Left forelimb (tissue), 1 donor: ENCODE measurements at places on chromosomes 7 and 10.

DNA sequence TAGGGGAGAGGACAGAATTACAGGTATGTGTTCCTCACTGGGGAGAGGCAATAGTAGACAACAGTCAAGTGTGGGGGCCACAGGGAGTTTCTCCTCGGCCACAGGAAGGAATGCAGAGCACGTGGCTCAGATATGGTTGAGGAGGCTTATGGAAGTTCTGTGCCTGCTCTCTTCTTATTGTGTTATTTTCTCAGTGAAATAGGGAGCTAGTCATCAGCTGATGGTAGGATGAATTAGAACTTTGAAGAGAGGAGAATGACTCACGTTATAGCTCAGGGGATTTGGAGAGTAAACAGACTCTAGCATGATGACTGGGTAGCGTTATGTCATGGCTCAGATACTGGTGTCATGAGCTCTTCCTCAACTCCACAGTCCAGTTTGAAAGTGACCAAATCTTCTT lies 308.3 kb upstream of the IGFBP3 start:
- DNase-seq, result no peak

DNA sequence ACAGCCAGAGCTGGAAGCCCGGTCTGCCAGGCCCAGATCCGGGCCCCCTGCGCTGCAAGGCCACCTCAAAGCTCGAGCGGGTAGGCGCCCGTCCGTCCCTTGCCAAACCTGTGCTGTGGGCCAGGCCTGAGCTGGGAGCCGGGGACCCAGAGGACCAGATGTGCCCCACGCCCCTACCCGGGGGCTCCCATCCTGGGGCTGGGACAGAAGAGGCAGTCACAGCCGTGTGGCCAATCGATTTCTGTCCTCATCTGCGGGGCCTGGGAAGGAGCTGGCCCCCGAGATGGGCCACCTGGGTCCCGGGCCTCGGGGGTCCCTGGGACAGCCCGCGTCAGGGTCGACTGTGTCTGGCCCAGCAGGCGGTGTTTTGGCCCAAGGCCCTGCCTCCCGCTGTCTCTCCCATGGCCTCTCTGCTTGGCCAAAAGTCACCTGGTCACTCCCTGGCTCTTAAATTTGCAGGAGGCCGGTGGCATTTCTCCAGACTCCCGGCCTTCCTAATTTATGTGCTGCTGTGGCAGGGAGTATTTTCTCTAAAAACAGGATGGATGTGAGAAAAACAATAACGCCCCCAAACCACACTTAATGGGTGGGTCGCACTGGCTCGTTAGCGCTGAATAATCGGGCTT lies 63.8 kb downstream of the UNCX start:
- DNase-seq, result no peak

GRCh38 chr7:20696002-20696605 lies 80.6 kb downstream of the ABCB5 start:
- no peak for DNase-seq

- no peak for DNase-seq
Measured at GRCh38 chr10:298033-298432, 162.8 kb downstream of the ZMYND11 start.

DNA sequence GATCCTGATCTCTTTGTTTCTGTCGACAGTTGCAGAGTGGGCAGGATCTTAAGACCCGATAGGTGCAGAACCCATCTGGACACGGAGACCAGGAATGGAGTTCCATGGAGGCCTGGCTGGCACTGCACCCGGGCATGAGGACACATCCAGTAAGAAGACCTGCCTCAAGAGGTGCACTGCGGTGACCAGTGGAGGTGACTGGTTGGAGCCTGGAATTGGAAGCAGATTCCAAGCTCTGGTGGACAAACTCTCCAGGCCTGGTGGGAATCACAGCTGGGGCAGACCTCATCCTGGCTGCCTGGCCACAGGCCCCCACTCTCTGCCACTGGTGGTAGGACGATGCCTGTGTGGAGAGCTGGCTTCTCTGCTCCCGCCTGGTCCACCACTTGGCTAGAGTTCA lies 31.0 kb downstream of the ZNF775 start:
- no peak for DNase-seq

DNA sequence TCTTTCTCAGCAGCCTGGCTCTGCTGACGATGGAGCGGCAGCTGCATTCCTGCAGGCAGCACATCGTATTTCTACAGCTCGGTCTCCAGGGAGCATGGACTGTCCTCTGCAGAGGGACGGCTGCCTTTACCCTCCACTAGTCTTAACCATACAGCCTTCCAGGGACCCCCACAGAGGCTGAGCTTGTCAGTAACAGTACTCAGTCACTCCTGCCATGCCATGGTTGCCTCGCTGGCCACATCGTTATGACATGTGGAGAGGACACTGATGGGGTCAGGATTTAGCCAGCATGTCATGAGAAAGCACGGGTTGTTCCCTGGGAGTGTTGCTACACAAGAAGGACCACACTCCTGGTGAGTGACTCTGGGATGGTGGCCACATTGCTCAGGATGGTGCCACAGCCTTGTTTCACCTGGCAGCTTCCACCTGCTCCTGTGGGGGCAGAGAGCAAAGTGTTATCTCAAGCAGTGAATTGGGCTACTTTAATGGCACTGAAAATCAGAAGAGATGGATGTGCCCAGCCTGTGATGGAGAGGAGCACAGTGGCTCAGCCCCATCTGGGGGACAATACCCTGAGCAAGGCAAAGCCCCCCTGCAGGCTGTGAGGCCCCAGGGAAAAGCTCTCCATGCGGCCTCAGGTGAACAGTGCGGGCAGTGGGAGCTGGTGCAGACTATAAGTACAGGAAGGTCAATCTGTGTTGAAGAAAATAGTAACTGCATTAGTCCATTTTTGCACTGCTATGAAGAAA lies 443.9 kb downstream of the TCERG1L start:
- DNase-seq, result peak; percentile 22

- no peak for DNase-seq
Measured at GRCh38 chr7:30787486-30787885, 16.3 kb downstream of the MINDY4 start.

DNA sequence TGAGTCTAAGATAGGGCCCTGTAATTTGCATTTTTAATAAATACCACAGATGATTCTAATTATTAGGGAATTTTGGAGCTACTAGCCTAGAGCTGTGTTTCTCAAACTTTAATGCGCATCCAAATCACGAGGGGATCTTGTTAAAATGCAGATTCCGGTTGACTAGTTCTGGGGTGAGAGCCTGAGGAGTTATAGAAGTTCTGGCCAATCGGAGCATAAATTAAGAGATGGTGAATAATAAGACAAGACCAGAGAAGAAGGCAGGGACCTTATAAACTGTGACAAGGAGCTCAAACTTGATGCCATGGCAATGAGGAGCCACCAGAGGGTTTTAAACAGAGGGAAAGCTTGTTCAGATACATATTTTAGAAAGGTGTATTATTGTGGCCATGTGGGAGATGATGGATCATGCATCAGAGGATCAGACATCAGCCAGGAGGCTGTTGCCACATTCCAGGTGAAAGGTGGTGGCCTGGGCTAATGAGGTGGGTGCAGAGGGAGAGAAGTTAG lies 29.7 kb upstream of the TLX1 start:
- DNase-seq, result no peak

GRCh38 chr10:124517931-124518330 lies 56.3 kb downstream of the LHPP start:
- no peak for DNase-seq

DNA sequence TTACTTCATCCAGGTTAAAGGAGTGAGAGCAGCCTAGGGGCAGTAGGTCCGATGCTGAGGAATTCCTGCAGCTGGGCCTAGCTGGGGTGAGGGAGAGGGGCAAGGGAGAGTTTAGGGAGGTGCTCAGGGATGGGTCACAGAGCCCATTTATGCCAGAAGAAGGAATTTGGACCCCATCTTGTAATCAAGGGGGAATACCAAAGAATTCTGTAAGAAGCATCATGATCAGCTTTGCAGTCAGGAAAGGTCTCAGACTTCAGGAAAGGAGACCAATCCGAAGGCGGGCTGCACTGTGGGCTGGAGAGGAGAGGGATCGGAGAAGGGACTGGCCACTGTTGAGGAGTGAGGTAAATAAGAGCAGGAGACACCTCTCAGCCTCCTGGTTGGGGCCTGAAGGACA lies 566.6 kb upstream of the MGMT start:
- DNase-seq, result no peak

DNA sequence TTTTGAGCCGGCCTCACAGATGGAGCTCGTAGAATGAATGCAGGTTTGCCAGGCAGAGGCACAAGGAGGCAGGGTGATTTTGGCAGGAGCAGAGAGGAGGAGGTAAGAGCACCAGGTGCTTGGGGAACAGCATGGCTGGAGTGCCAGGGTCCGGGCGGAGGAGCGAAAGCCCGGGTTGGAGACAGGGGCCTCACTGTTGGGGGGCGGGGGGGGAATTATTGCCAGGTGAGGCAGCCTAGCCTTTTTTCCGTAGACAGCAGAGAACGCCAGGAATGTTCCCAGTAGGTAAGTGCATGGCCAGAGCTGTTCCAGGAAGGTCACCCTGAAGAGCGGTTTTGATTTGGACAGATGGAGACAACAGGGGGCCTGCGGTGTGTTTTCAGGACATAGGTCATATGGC lies 9.5 kb downstream of the SRRM3 start:
- DNase-seq, result no peak

DNA sequence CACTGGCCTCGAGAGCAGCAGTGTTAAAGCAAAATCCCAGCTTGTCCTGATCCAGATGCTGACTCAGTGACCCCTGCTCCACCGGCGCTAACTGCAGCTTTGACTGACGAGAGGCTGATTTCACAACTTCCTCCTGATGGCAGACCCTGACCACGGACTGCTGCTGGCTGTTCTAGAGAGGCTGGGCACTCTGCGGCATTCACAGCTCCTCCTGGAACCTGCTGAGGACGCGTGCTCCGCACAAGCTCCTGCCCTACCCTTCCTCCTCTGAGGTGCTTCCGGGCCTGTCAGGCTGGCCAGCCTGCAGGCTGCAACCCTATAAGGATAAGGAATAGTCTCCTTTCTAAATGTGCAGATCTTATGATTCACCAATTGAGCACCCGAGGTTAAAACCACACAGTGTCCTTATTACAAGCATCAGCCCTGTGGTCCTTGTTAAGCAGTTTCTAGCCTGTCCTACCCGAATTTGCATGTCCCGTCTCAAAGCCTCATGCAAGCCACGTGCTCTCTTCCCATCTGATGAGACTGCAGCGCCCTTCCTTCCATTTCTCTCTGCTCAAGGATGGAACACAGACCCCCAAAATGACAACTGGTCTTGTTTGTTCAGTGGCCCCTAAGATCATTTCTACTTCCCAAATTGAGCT lies 35.5 kb upstream of the NCAPG2 start:
- DNase-seq, result no peak

GRCh38 chr7:37577412-37577811 lies 106.2 kb upstream of the GPR141 start:
- DNase-seq, result no peak

DNA sequence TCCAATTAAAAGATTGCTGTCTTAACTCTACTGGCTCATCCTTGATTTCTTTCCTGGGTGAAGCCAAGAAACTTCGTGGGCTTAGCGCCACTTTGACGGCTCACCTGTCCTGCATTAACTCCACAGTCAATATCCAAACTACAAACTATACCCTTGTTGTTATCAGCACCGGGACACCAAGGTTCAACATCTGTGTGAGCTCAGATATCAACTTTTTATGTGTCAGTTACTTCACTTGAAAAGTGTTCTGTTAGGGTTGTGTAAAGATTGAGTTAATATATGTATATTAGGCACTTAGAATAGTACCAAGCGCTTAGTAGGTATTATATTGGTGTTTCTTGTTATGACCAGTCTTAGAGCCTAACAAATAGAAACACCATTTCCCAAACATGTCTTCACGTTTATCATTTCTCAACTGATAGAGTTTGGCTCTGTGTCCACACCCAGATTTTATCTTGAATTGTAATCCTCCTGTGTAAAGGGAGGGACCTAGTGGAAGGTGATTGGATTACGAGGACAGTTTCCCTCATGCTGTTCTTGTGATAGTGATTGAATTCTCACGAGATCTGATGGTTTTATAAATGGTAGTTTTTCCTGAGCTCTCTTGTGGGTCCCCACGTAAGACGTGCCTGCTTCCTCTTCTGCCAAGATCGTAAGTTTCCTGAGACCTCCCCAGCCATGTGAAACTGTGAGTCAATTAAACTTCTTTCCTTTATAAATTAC lies 19.0 kb upstream of the ST8SIA6 start:
- DNase-seq, result no peak

DNA sequence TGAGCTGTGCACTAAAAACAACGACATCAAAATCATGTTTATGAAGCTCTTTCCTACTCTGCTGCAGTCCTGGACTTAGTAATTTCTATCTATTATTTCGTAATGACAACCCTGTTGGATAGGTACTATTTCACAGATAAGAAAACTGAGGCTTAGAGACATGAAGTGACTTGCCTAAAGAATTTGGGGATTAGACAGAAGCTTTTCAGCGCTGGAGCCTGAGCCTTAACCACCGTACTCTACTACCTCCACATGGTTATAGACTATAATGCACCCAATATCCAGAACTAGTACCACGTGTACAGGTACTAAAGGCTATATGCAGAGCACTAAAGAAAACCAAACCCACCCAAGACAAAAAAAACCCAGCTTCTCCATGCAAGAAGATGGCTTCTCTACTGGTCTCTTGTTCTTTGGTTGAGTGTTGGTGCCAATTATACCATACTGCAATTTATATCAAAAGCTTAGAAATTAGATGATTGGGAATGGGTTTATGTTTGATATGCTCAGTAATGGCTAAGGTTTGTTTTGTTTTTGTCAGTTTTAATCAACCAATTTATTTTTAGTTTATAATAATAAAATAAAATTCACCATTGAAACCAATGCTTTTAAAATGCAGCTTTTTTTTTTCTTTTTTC lies 6.5 kb upstream of the SNX10 start:
- DNase-seq, result no peak

DNA sequence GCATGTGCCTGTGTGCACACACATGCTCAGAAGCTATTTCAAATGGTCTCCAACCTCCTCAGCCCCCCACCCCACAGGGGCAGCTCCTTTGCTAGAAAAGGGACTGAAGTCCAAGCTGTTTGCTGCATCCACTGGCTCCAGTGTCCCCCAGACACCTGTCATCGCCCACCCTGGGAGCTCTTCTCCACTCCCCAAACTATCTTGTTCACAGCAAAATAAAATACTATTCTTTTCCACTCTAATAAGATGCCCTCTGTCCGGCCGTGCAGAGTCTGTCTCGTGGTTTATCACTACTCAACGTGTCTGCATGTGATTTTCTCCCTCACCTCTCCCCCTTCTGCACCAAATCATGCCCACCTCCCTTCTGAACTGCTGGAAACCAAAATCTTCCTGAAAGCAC lies 25.6 kb downstream of the HIPK2 start:
- DNase-seq, result no peak
